ENCODE measurements at places on chromosomes 1 and 21.

- no peak for DNase-seq
These were observed 146 bp upstream of the ZNF362 start for GRCh38 chr1:33256221-33256470.

- DNase-seq = no peak
These were observed 78.3 kb downstream of the CLEC20A start for GRCh38 chr1:178418284-178418955.

DNA sequence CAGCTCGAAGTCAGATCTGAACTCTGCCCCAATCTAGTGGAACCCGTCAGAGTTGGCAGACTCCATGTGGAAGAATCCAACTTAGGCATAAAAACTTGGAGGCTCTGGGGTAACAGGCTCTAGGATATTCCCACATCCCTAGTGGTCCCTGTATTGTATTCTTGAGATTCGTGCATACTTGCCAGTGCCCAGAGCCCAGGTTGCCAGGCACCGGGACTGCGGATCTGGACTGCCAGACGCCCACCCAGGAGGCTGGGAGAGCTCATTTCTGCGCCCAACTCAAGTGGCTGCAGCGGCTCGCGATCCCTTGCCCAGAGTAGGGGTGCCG, 1.1 kb downstream of the GRIK1 start:
- DNase-seq = no peak

- DNase-seq = no peak
These were observed 47.8 kb downstream of the UBE4B start for GRCh38 chr1:10080523-10080922.

- no peak for DNase-seq
These were observed 1.2 kb downstream of the MAN1A2 start for GRCh38 chr1:117368116-117369108.

GRCh38 chr1:67835663-67836452, 2.6 kb upstream of the GNG12 start:
- DNase-seq = no peak

- peak; percentile 55 for DNase-seq
These were observed 292.8 kb upstream of the B3GALT2 start for GRCh38 chr1:193479187-193479586.

GRCh38 chr1:25731626-25732370, 68.2 kb upstream of the SELENON start:
- DNase-seq = no peak

DNA sequence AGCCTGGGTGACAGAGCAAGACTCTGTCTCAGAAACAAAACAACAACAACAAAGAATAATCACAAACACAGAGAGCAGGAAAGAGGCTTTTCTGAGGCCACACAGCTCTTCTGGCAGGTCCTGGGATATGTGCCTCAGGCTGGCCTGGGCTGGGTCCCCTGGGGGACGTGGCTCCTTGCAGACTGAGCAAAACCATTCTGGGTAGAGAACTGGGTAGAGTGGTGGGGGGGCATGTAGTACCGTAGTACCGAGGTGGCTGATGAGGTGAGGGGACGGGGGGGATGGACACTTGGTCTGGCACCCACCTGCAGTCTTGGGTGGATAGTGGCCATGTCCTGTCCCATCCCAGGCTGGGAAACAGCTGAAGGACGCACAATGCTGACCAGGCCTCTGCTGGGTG, 6.0 kb downstream of the TMEM82 start:
- DNase-seq = no peak

DNA sequence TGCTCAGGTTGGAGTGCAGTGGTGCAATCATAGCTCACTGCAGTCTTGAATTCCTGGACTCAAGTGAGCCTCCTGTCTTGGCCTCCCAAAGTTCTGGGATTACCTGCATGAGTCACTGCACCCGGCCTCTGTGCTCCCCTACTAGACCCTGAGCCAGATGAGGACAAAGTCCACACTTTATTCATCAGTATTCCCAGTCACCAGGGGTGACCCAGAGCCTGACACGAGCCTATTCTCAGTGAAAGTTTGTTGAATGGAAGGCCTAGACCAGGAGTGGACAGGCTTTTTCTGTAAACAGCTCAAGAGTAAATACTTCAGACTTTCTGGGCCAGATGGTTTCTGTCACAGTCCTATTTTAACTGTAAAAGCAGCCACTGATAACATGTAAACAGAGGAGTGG, 68.2 kb downstream of the MAB21L3 start:
- DNase-seq = no peak

DNA sequence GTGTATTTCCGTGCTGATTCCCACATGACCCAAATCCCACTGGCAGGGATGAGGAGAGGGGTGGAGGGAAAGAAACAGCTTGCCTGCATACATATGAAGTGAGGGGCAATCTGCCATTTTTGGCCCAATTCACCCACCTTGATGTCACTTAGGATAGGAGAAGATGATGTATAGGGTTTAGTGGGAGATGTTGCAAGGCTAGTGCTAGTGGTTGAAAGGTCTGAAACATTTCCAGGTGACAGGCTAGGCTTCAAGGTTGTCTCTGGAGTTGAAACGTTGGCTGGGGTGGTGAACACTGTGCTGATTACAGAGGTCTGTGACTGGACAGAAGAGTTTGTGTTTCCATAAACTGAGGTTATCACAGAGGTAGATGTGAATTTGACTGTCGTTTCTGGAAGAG, 12.1 kb downstream of the CD34 start:
- DNase-seq = no peak

- no peak for DNase-seq
These were observed 145.1 kb upstream of the CTTNBP2NL start for GRCh38 chr1:112250892-112251291.

GRCh38 chr1:114750780-114751179, 7.0 kb downstream of the CSDE1 start:
- no peak for DNase-seq

GRCh38 chr21:29669416-29669815, 270.4 kb downstream of the GRIK1 start:
- DNase-seq = no peak

GRCh38 chr1:41240781-41241353, 1.2 kb downstream of the SCMH1 start:
- DNase-seq = no peak

GRCh38 chr1:227799756-227800155, 15.7 kb upstream of the PRSS38 start:
- no peak for DNase-seq

- no peak for DNase-seq
These were observed 7.3 kb upstream of the ANKRD13C start for GRCh38 chr1:70361727-70362398.

DNA sequence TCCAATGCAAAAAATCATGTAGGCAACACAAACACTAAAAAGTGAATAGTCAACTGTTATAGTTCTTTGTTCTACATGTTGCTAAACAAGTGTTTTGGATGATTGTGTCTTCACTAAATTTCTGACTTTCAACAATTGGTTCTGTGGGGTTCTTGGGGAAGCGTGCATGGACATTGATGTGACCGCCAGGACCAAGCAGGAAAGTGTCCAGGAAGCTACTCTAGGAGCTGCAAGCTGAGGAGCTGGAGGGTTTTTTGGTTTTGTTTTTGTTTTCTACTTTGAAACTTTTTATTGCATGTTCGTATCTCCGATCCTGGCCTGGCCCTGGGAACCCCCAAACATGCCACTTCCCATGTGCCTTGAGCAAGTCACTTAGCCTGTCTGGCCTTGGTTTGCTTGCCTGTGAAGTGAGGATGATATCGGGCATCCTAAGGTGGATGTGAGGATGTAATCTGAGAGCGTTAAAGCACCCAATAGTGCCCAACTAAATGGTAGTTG, 8.0 kb downstream of the TMPRSS3 start:
- DNase-seq = no peak

GRCh38 chr1:4421986-4422385, 232.4 kb upstream of the AJAP1 start:
- DNase-seq = no peak

DNA sequence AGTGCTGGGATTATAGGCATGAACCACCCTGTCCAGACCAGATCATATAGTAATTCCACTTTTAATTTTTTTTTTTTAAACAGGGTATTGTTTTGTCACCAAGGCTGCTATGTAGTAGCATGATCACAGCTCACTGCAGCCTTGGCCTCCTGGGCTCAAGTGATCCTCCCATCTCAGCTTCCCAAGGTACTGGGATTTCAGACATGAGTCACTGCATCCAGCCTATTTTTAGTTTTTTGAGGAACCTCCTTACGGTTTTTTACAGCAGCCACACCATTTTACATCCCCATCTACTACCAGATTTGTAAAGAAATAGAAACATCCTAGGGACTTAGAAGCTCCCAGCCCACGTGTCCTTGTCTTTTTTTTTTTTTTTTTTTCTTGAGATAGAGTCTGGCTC, 24.0 kb downstream of the L1TD1 start:
- DNase-seq = no peak

DNA sequence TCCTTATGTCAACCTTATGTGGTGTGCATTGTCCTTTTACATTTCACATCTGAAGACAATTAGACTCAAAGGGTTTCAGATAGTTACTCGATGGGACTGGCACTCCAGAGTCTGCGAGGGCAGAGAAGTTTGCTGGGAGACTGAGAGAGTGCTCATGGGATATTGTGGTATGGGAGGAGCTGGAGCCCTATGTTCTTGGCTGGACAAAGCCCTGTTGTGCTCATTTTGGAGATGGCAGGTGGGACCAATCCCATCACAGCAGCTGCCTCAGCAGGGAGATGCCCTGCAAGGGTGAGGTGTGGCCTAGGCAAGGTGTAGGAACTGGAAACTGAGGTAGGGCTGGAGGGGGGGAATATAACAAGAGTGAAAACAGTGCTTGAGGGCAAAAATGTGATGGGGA, 43.5 kb upstream of the CRNN start:
- DNase-seq = no peak

- DNase-seq = peak; percentile 76
These were observed 1.2 kb upstream of the DHRS3 start for GRCh38 chr1:12618965-12619791.

DNA sequence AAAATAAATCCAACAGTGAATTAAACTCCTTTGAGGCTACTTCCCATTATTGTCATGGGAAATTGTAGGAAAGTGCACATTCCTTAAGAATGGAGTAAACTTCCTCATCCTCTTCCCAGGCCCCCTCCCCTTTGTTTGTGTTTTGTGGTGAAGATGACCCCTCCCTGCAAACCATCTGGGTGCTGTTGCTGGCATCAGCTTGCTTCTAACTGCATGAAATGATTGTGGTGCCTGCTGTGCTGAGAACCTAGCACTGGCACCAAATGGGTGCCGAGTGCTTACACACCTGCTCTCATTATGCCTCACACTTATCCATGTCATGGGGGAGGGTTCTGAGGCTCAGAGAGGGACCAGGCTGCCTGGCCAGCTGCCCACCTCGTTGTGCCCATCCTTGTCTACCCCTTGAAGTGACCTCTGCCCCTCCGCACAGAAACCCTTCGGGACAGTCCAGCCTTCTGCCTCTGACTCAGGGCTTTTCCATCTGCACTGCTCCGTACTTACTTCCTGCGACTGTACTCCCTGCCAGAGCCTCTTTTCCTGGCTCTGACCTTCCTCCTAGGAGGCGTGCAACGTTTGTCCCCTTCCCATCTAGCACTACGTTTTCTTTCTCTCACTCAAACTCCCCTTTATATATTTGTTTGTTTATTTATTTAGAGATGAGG, 30.6 kb downstream of the CAPN2 start:
- DNase-seq = no peak

- no peak for DNase-seq
These were observed 29.9 kb upstream of the EPHA8 start for GRCh38 chr1:22533244-22533895.

DNA sequence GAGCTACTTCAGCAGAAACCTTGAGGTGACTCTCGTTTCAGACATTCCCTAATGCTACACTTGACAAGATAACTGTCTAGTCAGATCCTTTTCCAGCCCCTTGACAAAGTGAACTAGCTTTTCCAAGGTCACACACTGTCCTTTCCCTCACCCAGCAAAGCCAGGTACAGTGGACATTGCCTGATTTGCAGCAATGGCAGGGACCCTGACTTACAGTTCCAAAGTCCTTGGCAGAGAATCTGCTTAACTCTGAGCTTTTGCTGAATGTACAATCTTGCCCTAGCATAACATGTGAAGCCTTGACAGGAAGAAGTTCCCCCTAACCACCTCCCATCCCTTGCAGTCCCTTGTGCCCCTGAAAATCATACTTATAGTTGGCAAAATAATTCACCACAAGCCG, 37.1 kb downstream of the HSD3B2 start:
- DNase-seq = no peak

DNA sequence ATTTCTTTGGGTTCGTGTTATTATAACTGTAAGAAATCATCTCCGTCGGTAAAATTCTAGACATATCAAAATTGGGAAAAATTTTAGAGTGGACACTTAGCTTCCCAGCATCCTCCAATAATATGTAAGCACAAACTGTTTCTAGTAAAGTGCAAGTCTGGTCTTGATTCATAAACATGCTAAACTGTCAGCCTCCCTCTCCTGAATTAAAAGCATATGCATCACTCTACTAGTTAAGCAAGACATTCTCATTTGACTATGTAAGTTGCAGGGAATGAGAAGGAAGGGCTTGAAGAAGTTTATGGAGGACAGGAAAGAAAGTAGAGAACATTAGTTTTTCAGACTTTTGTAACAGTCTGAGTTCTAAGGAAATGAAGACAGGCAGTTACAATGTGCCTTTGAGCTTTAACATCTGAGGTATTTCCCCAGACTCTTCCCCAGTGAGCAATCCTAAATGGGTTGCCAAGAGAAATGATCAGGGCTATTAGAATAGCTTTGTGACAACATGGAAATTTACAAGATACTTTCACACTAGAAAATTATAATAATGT, 90.0 kb downstream of the TYW3 start:
- DNase-seq = no peak

DNA sequence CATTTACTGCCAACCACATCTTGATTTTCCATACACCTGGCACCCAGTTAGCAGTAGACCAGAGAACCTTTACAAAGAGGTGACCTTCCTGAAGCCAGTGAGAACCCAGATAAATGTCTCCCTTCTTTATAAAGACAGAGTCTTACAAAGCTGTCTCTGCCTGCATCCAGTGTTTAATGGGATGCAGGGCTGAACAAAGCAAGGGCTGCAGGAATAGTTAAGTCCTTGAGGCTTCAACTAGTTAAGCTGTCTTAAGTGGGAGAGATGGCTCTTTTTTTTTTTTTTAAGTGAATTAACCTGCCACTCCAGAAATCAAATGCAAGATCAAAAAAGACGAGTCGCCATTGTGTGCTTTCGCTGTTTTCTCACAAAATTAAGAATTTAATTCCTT, 1.5 kb downstream of the AHCYL1 start:
- no peak for DNase-seq

GRCh38 chr1:8554956-8555534, 237.1 kb downstream of the SLC45A1 start:
- no peak for DNase-seq

- DNase-seq = no peak
These were observed 66.1 kb downstream of the PRRX1 start for GRCh38 chr1:170730014-170730413.

- DNase-seq = no peak
These were observed 99.1 kb downstream of the NMNAT2 start for GRCh38 chr1:183319051-183319450.

DNA sequence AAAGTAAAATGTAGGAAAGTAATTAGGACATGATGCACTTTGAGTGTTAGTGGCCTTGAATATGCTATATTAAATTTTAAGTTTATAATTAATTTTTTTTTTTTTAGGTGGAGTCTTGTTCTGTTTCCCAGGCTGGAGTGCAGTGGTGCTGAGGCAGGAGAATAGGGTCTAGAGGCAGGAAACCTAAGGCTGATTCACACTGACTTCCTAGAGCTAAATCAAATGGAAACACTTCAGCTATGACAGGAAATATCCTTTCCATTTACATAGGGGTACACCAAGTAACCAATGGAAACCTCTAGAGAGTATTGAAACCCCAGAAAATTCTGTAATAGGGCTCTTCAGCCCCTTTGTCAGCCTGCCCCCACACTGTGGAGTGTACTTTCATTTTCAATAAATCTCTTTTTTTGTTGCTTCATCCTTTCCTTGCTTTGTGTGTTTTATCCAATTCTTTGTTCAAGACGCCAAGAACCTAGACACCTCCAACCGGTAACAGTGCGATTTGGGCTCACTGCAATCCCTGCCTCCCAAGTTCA, 17.9 kb upstream of the THRAP3 start:
- peak; percentile 16 for DNase-seq
